GM12865 (cell line): ENCODE measurements at places on chromosomes 7 and 10.

DNA sequence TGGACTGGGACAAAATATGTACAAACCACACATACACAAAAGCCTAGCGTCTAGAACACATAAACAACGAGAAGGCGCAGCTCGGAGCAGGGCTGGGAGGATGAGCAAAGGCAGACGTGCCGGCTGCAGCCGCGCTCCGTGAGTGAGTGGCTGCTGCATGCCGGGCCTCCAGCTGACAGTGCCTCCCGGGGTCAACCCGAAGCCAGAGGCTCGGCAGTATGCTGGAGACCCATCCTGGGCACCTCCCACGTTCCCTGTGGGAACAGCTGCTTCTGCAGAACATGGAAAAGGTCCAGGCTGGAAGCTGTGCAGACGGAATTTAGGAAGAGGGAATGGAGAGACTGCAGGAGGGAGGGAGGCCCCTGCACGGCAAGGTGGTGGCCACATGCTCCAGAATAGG is 3.6 kb upstream of the GPR146 start:
- DNase-seq: no peak

- no peak for DNase-seq
These were observed 13.2 kb upstream of the LMBR1 start for GRCh38 chr7:156906200-156906649.

DNA sequence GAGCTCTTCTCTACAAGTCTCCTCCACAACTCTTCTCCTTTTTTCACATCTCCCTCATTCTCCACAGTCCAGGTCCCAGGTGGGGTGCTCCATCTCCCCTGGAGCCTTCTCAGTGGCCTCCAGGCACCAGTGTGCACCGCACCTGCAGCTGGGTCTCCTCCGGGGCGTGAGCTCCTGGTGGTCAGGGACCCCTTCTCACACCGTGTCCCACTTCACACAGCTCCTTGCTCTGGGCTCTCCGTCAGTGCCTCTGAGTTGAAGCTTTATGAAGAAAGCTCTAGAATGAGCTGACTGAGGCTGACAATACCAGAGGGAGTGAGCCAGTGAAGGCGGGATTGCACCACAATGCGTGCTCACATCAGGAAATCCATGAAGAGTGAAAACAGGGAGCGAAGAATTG is 290.2 kb downstream of the DNAJB6 start:
- DNase-seq: no peak

GRCh38 chr10:116385311-116385710 is 42.3 kb upstream of the PNLIPRP3 start:
- DNase-seq: peak; percentile 4

GRCh38 chr7:138873220-138873892 is 75.4 kb upstream of the ATP6V0A4 start:
- no peak for DNase-seq

DNA sequence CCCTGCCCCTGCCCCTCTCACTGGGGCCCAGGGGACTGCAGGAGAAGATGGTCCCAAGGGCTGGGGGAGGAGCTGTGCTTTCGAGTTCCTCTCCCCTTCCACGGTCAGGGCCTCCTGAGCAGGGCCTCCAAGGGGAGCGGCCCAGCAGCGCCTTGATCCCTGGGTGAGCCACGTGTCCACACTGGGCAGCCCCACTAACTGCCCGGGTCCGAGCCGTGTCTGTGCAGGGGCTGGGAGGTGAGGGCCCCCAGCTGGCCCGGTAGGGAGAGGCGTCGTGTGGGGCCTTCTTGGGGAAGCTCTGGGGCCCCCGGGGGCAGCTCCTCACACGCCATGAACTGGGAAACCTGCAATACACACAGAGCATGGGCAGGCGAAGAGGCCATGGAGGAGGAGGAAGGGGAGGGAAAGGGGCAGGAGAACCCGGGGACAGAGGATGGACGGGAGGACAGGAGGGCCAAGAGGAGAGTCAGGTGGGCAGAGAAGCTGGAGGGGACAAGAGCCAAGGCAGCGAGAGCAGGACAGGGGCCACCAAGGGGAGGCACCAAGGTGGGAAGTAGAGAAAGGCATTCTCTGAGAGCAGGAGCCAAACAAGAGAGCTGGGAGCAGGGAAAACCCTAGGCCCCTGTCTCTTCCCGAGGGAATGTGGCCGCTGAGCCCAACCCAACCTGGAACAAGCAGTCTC is 32.8 kb downstream of the KCNH2 start:
- DNase-seq: no peak

- no peak for DNase-seq
These were observed 605.5 kb downstream of the LRMDA start for GRCh38 chr10:76036962-76037361.

DNA sequence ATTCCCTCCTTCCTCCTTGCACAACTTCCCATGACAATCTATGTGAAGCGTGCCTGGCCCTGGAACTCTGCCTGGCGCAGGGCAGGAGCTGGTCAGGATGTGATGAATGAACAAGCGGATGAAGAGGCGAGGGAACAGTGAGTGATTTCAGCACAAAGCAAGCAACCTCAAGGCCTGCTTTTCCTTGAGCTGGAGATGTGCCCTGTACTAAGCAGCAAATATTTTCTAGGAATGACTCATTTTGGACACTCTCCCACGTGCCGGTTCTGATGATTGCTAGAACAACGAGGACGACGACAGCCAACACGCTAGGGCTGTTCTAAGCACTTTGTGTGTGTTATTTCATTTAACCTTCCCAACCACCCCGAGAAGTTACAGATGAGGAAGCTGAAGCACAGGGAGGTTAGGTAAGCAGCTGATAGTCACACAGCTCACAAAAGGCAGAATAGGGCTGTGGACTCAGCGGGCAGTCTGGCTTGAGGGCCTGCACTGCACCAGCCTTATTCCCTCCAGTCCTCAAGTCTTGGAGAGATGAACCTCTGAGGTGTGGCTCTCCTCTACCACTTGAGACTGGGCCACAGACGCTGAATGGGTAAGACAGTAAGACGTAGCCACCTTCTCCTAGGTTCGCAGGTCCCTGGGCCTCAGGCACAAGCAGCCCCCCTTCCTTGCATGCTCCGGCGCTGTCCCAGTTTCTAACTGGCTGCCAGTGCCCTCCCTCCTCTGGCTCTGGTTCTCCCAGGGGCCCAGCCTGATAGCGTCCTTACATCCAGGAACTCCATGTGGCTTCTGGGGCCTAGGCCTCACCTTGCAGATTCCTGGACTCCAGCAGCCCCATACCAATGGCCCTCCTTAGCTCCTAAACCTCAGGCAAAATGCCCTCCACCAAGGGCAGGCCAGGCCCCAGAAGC is 59.0 kb downstream of the YKT6 start:
- no peak for DNase-seq

- peak; percentile 22 for DNase-seq
These were observed 1355.5 kb upstream of the LRRTM3 start for GRCh38 chr10:65570143-65571010.

DNA sequence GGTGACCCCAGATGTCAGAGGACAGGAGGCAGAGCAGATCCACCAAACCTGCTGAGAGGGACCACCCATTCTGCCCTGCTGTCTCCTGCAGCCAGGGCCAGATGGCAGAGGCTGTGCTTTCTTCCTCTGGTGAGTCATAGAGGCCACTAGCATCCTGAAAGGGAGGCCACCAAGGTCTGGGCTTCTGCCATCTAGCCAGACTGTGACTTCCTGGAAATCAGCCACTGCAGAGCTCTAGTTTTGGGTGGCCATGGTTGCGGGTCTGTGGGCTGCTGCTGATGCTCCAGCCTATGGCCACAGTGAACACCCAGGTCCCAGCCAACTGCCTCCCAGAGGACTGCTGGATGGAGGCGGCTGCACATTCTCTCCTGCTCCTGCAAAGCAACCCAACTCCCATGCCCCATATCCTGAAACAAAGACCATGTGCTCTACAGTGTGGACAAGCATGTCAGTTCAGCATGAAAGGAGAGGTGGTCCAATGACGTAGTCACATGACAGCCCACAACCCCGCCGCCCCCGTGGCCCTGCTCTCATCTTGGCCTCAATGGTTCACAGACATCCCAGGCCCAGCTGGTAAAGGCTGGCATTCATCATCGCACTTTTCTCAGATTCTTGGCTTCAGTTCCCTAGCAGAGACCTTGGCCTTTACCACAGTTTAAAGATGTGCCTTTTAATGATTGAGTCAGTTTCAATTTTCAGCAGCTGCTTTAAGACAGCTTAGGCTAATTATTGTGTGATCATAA is 73.9 kb upstream of the CXCL12 start:
- no peak for DNase-seq

GRCh38 chr10:74474022-74474713 is 323.1 kb downstream of the ADK start:
- no peak for DNase-seq

- DNase-seq: no peak
These were observed 207.6 kb downstream of the BUB3 start for GRCh38 chr10:123361832-123362231.

GRCh38 chr7:100093054-100093453 is 4.3 kb downstream of the COPS6 start:
- DNase-seq: no peak

DNA sequence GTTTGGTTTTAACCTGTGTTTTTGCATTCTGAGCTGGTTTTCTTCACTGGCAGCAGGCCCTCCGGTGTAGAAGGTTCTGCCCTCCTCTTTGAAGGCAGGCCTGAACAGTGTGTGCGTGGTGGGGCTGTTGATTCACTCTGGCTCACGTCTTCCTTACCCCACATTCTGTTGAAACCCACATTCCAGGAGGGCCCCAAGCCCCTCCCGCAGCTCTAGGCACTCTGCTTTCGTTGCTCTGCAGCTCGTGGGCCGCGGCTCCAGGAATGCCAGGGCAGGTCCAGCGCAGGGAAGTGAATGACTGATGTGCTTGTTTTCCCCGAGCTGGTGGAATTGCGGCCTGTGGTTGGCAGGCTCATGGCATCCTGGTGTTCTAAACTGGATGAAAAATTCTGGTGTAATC is 49.0 kb downstream of the HTRA1 start:
- no peak for DNase-seq

DNA sequence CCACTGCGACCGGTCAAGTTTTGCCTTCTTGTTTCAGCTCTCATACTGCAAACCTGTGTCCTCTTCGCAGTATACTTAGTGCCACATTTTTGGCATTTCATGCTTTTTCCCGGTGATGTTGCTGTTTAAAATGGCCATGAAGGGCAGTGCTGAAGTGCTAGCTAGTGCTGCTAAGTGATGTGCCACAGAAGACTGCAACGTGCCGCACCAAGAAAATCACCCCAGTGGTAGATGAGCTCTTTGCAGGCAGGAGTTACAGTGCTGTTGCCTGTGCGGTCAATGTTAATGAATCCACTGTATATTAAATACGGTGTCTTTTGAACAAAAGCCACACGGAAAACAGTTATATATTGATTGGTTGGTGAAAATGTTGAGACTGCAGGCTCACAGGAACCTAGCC is 120.3 kb downstream of the ANLN start:
- no peak for DNase-seq

GRCh38 chr7:109639561-109639960 is 1069.9 kb downstream of the DNAJB9 start:
- no peak for DNase-seq

DNA sequence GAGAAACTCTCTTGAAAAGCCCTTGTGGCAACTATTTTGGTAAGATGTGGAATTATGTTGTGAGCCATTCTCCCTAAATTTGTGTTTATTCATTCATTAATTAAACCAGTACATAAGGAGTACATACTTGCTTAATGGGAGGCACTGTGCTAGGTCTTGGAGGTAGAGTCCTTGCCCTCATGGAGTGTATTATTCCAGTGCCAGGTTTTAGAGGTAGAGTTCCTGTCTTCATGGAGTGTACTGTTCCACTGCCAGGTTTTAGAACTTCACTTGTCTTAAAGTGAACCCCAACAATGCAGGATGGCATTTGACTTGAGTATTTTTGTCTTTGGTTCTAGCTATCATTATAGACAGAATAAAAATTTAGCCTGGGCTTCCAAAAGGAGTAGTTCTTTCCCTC is 8.8 kb downstream of the MXI1 start:
- DNase-seq: no peak

GRCh38 chr10:117967149-117967650 is 79.5 kb downstream of the RAB11FIP2 start:
- DNase-seq: no peak

DNA sequence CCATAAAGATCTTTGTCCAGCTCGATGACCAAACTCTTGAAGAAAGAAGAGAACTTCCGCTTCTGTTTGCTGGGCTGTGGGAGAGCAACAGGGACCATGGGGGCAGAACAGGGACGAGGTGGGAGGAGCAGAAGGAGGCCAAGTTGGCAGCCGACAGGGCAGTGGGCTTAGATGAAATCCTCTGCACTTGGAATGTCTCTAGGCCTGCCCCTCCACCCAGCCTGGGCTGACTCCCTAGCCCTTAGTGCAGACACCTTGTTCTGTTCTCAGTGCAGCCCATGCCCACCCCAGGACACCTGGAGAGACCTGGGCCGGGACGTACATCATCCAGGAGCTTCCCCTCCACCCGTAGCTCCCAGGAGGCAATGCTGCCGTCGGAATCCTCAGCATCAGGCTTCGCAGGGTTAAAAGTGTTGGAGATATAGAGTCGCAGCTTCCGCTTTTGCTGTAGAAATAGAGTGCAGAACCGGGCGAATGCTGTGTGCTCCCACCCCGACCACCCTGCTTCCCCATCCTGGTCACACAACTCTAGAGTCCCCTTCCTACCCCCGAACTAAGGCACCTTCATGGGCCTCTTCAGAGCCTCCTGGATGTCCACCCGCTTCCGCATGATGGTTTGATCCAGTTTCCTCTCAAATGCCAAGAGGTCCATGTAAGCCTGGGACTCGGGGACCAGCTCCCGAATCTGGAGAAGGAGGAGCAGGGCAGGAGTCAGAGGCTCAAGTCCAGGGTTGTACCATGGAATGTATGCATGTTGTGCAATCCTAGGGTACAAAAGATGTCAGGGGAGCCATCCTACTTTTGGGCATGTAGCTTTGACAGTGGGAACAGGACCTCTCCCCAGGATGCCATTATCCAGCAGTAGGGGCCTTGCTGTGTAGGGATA is 6.1 kb downstream of the SMARCD3 start:
- DNase-seq: no peak

GRCh38 chr7:124205526-124205925 is 172.7 kb upstream of the TMEM229A start:
- no peak for DNase-seq

GRCh38 chr10:18216482-18216881 is 76.3 kb downstream of the CACNB2 start:
- peak; percentile 3 for DNase-seq

DNA sequence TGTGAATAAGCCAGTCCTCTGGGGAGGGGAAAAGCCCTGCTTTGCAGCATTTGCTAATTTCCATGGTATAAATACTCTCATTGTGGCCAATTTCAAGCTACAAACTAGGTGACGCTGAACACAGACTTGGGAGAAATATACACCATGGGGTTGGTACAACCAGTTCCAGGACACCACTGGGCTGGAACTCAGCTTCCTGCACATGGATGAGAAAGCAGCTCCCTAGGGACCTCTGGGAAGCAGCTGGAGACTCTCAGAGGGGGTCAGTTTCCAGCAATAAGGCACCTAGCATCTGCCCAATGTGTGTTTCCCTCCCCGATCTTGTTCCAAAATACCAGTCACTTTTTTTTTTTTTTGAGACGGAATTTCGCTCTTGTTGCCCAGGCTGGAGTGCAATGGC is 56.8 kb upstream of the WDR11 start:
- no peak for DNase-seq
